ENCODE measurements at places on chromosomes 5 and 9.

GRCh38 chr5:13649656-13650055 is 294.8 kb downstream of the DNAH5 start:
- no peak for DNase-seq

DNA sequence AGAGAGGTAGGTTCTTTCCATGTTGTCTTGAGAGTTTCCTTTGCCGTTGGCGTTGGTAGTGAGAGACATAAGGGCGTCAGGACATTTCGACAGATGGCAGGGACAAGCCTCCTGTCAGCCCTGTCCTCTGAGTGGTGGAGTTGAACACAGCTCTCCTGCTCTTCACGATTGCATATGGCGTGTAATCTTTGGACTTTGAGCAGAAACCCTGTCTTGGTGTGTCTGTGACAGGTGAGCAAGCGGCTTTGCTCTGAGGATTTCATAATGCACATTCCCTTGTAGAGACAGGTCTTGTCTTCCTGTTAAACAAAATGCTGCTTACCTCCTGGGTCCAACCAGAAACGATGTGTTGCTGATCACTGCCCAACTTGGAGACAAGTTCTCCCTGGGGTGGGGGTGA is 146.5 kb downstream of the NXNL2 start:
- no peak for DNase-seq

- DNase-seq, result no peak
Measured at GRCh38 chr9:6764950-6765349, 7.2 kb downstream of the KDM4C start.

DNA sequence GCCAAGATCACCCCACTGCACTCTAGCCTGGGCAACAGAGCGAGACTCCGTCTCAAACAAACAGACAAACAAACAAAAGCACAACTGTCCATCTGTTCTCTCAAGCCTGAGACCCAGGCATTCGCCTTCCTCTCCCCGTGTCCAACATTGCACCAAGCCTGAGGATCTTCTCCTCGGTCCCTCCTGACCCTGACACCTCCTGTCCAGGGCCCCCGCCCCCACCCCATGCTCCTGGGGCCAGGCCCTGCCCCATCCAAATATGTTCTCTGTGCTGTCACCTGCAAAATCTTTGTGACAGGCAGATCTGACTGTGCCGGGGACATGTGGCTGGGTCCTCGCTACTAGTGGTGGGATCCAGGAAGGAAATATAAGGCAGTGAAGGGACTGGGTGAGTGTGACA is 33.4 kb upstream of the UNC5A start:
- DNase-seq, result no peak
